ENCODE measurements at places on chromosomes 5 and 9.
A peak's percentile ranks its signal among the peaks of the same experiment; 100 is the strongest.

DNA sequence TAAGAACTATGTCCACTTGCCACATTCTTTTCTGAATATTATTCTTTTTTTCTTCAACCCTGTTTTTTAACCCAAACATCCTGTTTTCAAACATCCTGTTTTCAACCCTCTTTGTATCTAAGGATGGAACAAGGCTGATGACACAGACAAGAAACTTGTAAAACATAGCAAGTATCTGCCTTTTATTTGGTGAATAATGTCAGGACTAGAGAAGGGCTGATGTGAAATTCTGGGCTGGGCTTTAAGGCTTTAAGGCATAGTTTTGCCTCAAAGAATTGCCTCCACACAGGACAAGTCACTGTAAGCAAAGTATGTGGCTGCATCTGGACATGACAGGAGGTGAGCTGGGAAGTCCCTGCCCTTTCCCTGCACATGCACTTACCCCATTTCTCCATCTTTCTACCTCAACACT lies 42.5 kb upstream of the RIC1 start:
- no peak for DNase-seq

GRCh38 chr5:116861097-116861496 lies 286.5 kb upstream of the SEMA6A start:
- DNase-seq: no peak

GRCh38 chr5:168404365-168404764 lies 81.9 kb upstream of the RARS1 start:
- DNase-seq: peak; percentile 15

DNA sequence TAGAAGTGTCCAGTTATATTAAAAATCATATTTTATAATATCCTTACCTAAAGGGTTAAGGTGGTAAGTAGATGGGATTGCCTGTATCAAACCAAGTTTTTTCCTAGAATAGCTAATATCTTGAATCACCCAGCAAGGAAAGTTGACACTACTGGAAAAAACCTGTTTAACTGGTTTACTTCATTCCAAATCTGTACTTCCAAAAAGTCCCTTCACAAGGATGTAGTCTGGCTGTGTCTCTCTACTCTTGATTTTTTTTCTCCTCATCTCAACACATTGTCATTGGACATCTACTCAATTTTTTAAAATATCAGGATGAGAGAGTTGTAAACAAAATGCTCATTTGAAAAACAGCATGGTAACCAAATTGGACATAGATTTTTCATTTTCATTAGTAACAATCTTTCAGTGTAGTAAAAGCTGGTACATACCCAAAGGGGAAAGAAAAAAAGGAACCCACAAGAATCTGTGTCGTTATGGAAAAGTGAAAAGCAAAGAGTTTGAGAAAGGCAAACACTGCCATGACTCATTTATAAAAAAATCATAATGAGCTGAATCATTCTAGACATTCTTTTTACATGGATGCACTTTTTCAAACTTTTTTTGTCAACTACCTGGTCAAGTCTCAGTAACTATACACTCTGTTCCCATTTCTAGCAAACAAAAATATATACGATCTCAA lies 173.5 kb downstream of the GLIS3 start:
- DNase-seq: no peak

DNA sequence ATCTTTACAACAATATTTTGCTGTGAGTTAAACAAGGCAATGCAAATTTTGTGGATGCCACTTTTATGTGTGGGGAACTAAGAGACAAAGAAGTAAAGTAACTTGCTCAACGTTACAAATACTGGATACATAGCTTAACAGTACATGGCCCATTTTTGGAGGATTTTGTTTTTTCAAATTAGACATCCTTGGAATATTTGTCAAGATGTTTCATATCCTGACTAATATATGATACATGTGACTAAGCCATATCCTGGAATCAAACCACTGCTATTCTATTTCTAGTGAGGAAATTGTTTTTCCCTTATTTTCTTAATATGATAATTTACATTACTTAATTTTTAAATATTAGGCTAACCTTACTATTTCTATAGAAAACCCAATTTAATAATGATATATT lies 529.8 kb downstream of the DMRTA1 start:
- no peak for DNase-seq

- no peak for DNase-seq
Observed at GRCh38 chr5:178849316-178849715, 10.4 kb upstream of the ZNF354B start.

DNA sequence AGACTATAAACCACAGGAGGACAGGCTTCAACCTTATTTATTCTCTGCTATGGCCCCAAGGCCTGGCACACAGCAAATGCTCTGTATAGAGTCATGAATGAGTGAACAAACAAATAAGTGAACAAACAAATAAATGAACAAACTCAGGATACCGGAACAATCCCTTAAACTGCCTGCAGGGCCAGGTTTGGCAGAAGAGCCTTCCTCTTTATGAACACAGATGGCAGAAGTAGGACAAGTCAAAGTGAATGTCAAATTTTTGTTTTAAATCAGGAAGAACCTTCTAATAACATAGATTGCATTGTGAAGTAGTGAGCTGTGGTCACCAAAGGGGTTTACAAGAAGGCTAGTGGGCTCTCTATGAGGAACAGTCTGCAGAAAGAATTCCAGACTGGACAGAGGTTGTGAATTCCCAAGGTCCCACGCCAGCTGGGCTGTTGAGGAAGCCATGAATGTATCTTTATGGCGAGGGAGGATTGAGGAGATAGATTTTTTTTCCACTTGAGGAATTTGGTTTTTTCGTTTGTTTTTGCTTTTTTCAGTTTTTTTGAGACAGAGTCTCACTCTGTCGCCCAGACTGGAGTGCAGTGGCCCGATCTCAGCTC lies 30.3 kb upstream of the STING1 start:
- no peak for DNase-seq

GRCh38 chr5:40736103-40736875 lies 19.5 kb downstream of the TTC33 start:
- peak; percentile 32 for DNase-seq
